ENCODE measurements at places on chromosomes 4 and X.

GRCh38 chr4:77742054-77742453, 77.1 kb downstream of the CNOT6L start:
- DNase-seq, result no peak

- DNase-seq, result no peak
Observed at GRCh38 chr4:13989501-13989900, 362.0 kb upstream of the BOD1L1 start.

DNA sequence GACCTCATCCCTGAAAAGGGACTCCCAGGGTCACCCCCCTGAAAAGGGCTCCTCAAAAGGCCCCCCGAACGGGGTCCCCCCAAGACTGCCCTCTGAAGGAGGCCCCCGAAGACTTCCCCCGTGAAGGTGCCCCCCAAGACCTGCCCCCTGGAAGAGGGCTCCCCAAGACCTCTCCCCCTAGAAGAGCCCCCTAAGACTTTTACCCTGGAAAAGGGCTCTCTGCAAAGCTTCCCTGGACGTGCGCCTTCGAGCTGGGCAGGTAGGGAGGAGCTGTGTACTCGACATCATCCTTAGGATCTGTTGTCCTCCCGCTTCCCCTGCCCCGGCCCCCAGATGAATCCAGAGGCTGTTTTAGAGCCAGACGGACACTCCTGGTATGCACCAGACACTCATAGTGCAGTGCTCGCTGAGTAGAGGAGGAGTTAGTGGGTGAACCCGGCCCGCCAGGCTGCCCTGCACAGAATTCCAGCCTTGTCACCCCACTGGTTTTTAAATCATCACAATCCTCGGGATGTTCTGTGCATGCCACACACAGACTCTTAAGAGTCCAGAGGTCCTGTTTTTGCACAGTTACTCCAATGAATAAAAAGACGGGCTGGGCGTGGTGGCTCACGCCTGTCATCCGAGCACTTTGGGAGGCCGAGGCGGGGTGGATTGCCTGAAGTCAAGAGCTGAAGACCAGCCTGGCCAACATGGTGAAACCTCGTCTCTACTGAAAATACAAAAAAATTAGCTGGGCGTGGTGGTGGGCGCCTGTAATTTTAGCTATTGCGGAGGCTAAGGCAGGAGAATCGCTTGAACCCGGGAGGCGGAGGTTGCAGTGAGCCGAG, 5.7 kb upstream of the SLC25A6 start:
- DNase-seq, result no peak

DNA sequence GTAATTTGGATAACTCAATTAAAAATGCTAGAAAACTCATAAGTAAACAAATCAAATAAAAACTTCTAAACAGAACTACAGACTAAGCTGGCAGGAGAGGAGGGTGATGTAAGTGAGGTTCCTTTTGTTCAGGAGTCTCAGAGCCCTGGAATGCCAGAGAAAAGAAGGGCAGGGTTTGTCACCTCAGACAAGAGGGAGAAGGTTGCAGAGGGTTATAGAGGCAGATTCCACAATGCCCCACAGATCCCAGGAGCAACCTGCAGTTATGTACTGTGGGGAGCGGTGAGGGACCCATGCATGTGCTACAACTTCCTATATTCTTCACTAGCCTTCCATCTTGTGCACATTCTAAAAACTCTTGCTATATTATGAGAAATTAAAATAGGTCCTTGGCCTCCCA, 129.7 kb downstream of the CFAP299 start:
- no peak for DNase-seq

DNA sequence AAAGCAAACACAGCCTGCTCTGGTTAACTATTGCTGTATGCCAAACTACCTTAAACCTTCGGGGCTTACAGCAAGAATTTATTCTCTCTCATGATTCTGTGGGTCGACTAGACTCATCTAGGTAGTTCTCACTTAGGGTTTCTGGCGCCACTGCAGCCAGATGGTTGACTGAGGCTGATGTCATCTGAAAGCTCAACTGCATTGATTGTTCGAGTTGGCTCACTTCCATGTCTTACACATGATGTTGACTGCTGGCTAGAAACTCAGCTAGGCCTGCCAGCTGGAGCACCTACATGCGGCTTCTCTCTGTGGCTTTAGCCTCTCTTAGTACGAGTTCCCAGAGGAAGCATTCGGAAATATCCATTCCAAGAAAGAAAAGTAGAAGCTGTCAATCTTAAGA, 103.2 kb downstream of the SRPX start:
- no peak for DNase-seq

DNA sequence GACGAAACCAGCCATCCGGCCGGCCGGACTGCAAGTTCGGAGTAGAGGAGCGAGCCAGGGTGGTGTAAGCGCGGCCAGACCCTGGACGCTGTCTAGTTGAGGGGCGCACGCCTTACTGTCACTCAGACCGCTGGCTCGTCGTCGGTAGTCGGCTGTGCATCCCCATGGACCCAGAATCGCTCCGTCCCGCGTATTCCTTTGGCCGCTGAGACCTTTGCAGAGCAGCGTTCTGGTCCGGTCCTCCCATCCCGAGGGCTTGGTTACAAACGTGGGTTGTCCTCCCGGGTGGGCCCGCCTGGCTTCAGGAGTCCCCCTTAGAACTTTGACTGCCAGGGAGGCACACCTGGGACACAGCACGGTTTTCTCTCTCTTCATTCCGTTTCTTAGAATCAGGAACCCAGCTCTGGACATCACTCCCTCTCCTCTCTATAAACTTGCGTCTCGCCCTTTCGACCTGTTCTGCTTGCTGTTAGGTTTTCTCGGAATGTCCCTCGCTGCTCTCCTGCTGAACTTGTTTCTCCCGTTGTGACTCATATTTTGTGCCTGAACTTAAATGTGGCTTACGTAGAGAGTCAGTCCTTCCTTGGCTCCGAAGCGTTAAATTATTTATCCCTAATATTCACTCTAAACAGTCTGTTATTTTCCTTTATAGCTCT, 672 bp downstream of the PGM2 start:
- DNase-seq, result no peak

- no peak for DNase-seq
Observed at GRCh38 chr4:1379351-1379781, 26.9 kb downstream of the NKX1-1 start.

DNA sequence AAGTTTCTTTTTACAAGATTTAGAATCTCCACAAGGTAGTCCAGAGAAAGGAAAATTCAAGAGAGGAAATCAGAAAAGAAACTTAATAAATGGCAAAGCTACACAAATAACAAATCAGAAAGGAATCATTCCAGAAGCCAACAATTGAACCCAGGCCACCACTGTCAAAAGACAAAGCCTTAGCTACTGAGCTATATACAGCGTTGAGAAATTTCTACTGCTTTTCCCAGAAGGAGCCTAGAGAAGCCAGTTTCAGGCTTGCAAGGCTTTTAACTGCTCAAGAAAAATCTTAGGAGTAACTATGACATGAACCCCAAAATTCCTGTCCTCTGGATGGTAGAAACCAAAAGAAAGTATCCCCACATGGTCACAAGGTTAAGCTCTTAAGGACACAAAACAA, 129.0 kb downstream of the DMD start:
- DNase-seq, result no peak

GRCh38 chr4:76301775-76302162, 4.8 kb upstream of the STBD1 start:
- DNase-seq, result no peak

GRCh38 chrX:105052926-105053325, 167.6 kb downstream of the TEX13A start:
- no peak for DNase-seq

GRCh38 chr4:80138551-80139538, 58.5 kb upstream of the PRDM8 start:
- DNase-seq, result peak; percentile 37

- DNase-seq, result no peak
Observed at GRCh38 chrX:37759351-37759750, 20.5 kb upstream of the CYBB start.

DNA sequence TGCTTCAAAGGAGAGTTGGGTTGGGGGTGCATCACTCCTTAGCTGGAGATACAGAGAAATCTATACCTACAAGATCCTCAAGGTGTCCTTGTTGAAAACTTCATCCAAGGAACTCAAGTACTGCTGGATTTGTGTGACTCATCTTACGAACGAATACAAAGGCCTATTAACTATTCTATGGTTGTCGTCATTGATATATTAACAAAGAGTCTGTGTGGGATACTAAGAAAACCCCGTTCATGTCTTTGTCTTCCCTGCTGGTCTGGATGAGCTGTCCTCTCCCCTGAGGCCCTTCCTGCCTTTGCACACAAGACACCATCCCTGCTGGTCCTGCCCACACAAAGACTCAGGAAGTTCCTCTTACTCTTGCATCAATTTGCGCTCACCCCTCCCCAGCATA, 54.9 kb upstream of the IRF2 start:
- no peak for DNase-seq

GRCh38 chr4:40448875-40449274, 113.7 kb downstream of the CHRNA9 start:
- no peak for DNase-seq

GRCh38 chr4:46804781-46805413, 104.1 kb downstream of the COX7B2 start:
- DNase-seq, result no peak

DNA sequence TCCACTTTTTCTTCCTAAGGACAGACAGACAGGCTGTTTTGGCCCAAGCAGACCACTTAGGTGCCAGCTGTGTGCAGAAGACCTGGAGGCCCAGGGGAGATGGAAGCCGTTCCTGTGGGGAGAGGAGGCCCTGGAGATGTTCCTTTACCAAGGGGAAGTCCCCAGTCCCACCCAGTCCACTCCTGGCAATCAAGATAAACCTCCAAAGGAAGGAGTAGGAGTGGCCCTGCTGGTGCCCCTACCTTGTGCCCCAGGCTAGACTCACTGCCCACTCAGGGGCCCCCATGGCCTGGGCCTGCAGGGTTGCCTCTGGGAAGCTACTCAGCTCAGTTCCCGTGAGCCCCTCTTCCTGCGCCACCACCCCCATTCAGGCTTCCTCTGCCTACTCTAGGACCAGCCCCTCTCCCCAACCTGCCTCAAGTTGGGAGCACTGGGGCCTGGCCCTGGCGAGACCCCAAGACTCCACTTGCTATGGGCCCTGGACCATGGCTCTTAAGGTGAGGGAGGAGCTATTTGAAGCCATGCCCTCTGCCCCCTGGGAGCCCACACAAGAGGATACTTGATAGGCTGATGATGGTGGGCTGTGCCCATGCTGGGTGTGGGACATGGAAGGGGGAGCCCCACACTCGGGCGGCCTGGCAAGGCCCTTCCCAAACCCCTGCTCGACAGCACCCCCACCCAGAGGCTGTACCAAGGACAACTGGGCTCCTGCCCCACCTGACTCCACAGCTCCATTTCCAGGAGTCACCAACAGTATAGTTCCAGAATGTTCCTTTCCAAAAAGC, 24.8 kb upstream of the RNF4 start:
- DNase-seq, result no peak

DNA sequence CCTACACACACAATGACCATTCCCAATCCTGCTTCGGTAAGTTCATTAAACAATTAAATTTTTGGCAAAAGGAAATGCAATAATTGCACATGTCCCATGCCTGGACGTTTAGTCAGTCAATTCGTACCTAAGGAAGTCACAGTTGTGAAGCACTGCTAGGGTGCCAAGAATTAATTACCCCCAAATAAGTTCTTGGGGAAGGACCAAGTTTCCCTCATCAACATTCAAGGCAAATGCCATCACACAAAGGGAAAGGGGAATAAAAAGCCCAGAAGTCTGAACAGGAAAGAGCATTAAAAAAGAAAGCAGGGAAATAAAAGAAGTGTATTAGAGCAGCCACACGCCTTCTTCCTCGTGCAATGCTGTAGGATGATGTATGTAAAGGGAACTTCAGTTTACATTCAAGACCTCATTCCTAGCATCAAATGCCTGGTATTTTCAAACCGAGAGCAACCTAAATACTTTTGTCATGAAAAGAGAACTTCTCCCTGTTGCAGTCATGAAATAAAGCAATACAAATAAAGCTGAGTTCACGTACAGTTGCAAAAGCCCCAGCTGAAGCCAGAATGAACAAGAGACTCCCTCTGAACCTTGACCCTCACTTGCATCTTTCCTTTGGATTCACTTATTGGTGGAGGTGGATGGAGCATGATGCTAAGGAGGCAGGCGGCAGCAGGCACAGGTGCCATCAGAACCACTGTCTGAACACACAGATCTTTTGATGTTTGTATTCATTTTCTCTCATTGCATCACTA, 124.0 kb upstream of the PPARGC1A start:
- no peak for DNase-seq

GRCh38 chrX:105458846-105459245, 238.4 kb upstream of the TEX13A start:
- DNase-seq, result no peak

GRCh38 chr4:76949276-76950051, at the start of gene SEPTIN11:
Gene SEPTIN11, plus strand, starts transcription at chr4:76949752. Its CDS starts 152 bp downstream, at chr4:76949904.
- peak; percentile 65 for DNase-seq

GRCh38 chrX:132412208-132412607, 76.6 kb downstream of the MBNL3 start:
- no peak for DNase-seq

DNA sequence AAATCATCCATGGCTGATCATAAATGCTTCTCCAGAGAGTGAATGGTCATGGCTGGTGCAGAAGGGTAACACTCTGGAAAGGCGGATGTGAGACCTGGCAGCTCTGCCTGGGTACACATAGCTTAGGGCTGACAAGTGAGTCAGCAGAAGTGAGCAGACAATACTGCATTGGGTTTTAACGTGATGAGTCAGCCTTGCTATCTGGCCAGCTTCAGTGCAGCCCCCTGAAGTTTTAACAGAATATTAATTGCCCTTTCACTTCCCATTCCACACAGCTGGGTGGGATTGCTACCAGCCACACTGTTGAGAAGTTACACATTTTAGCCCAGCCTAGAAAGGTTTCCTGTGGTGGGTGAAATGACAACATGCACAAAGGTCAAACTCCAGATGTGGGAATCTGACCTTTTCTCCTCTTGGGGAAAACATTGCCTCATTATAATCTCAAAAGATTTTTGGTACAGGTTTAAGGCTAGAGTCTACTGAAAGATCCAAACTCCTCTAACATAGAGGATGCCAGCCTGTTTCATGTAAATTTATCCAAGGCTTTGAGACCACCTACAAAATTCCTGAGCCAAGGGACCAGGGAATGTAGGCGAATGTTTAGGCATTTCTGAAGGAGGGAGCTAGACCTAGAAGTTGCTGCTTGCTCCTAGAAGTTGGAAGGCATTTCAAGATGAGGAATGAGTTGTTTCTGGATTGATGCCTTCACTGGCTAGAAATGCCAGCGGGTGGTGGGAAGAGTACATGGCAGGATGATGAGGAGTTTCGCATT, 230.3 kb upstream of the PGRMC2 start:
- no peak for DNase-seq

GRCh38 chr4:126369076-126369475, 1054.3 kb downstream of the FAT4 start:
- no peak for DNase-seq

- no peak for DNase-seq
Observed at GRCh38 chr4:26418107-26418506, 72.2 kb downstream of the CCKAR start.

GRCh38 chr4:84455697-84456096, 43.4 kb downstream of the NKX6-1 start:
- DNase-seq, result no peak

- DNase-seq, result no peak
Observed at GRCh38 chr4:14184767-14185166, 557.2 kb upstream of the BOD1L1 start.

GRCh38 chr4:173420324-173420752, 21.4 kb upstream of the SCRG1 start:
- no peak for DNase-seq

GRCh38 chrX:120614816-120615215, 10.9 kb downstream of the MCTS1 start:
- no peak for DNase-seq

- no peak for DNase-seq
Observed at GRCh38 chr4:156101571-156101970, 147.9 kb upstream of the CTSO start.
